Muscle of leg (tissue), 16 donors: ENCODE measurements at places on chromosomes 5 and 9. TPM values are rescaled to one million over a fixed set of nuclear protein-coding genes. Genes with fewer than 3 reads are reported as not detected.

The TRPM6 gene
- total RNA-seq = 0.04 TPM

The TAF1L gene
- under 0.01 TPM for total RNA-seq

GRCh38 chr5:138241688-138242571, 28.8 kb upstream of the CDC23 start:
- DNase-seq = peak; percentile 36

- DNase-seq = no peak
These were observed 115.5 kb upstream of the TUT7 start for GRCh38 chr9:86469476-86470250.

GRCh38 chr9:7368410-7369292, 430.9 kb downstream of the DMAC1 start:
- peak; percentile 79 for DNase-seq
